ENCODE measurements at places on chromosomes 11 and 22.

- no peak for DNase-seq
Observed at GRCh38 chr11:32002311-32002710, 88.6 kb upstream of the RCN1 start.

- no peak for DNase-seq
Observed at GRCh38 chr11:112628676-112629075, 332.5 kb upstream of the NCAM1 start.

- no peak for DNase-seq
Observed at GRCh38 chr22:47064416-47064815, 302.0 kb downstream of the TBC1D22A start.

GRCh38 chr11:11397036-11397415 is 44.0 kb upstream of the CSNK2A3 start:
- DNase-seq, result no peak

GRCh38 chr11:6481924-6482275 is 599 bp downstream of the TIMM10B start:
- DNase-seq, result no peak

GRCh38 chr11:25537393-25537792 is 794.5 kb upstream of the ANO3 start:
- DNase-seq, result no peak

DNA sequence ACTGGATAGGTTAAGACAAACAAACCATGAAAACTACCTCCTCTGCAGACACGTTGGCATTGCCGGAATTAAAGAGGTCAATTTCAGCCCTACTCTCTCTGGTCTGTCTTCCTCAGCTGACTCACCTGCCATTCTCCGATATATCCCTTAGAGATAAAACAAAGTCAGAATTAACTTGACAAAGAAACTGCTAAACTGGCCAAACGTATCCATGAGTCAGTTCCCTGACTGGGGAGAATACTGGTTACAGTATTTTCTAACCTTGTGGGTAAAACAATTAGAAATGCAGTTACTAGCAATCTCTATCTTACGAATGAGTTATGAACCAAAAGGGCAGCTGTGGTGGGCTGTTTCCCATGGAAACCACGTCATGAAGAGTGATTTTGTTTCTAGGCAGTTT is 96.2 kb downstream of the RDX start:
- DNase-seq, result no peak

DNA sequence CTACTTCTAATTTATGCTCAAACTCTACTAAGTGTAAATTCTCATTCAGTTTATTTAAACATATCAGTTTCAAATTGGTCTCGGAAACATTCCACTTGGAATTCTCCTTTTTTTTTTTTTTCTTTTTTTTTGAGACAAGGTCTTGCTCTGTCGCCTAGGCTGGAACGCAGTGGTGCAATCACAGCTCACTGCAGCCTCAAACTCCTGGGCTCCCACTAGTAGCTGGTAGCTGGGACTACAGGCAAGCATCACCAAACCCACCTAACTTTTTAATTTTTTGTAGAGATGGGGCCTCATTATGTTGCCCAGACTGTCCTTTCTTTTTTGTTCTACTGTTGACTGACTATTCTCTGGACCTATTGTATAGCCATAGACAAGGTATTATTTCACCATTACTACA is 33.3 kb upstream of the CCDC81 start:
- no peak for DNase-seq

- no peak for DNase-seq
Observed at GRCh38 chr22:44755956-44756361, 3.6 kb downstream of the ARHGAP8 start.

- no peak for DNase-seq
Observed at GRCh38 chr11:120180551-120181232, 30.1 kb upstream of the OAF start.

GRCh38 chr11:73330569-73331093 is 22.6 kb downstream of the ARHGEF17 start:
- no peak for DNase-seq

DNA sequence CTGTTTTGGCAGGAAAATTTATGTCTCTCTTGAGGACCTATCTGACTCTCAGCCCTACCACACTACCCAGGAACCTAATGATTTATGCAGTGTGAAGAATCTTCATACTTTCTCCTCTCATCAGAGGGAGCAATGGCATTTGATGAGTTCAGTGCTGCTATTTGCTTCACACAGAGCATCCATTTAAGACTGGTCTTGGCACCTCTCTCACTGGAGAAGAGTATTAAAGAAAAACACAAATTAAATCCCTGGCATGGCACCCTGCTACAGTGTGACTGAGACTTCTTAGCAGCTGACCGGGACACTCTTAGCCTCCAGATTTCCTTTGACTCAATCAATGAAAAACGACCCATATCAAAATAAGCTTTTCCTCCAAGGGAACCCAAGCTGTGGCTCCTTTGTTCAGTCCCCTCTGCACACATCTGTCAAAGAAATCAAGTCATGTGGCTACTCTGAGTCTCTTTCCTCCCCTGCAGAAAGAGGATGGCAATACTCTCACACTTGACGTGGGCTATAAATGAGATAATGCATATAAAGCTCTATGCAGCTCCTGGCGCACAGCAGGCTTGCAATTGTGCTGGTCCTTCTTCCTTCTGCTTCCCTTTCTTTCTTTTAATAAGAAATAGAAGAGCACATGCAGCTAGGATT is 186.1 kb upstream of the E2F8 start:
- no peak for DNase-seq

- DNase-seq, result no peak
Observed at GRCh38 chr11:94866231-94866822, 98.2 kb downstream of the AMOTL1 start.

GRCh38 chr22:44807232-44807631 is 54.9 kb downstream of the ARHGAP8 start:
- DNase-seq, result no peak

GRCh38 chr11:512761-513595 is 5.9 kb upstream of the RNH1 start:
- DNase-seq, result no peak

DNA sequence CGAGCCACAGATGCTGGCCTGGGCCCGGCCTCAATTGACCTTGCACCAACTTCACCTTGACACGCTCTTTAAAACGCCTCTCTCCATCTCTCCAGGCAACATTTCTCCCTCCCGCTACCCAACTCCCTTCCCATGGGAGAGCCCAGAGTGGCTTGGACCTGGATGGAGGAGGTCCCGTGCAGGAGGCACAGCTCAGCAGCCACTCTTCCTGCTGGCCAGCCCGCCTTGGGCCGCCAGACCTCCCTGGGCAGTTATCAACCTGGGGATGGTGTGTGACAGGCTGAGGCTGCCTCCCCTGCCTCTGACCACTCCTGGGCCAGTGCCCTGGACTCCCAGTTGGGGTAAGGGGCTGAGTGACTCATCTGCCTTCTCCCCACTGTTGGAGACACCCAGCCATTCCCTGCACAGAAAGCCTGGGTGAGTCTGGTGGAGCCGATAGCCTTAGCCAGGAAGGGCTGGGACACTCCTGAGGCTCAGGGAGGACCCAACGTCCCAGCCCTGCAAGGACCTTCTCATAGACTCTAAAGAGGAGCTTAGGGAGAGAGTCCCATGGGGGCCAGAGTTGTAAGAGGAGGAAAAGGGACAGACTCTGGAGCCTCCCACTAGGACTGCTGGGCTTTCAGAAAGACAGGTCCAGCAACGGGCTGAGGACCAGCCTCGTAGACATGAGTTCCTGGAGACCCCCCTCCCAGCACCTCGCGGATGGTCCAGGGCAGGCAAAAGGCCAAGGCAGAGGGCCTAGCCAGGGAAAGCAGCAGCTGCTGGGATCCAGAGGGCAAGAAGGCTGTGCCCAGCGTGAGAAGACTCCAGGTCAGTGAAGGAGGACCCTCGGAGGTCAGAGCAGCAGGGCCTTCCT is 131.7 kb downstream of the CEP164 start:
- no peak for DNase-seq

- DNase-seq, result no peak
Observed at GRCh38 chr11:44264438-44264749, 45.5 kb downstream of the ALX4 start.

DNA sequence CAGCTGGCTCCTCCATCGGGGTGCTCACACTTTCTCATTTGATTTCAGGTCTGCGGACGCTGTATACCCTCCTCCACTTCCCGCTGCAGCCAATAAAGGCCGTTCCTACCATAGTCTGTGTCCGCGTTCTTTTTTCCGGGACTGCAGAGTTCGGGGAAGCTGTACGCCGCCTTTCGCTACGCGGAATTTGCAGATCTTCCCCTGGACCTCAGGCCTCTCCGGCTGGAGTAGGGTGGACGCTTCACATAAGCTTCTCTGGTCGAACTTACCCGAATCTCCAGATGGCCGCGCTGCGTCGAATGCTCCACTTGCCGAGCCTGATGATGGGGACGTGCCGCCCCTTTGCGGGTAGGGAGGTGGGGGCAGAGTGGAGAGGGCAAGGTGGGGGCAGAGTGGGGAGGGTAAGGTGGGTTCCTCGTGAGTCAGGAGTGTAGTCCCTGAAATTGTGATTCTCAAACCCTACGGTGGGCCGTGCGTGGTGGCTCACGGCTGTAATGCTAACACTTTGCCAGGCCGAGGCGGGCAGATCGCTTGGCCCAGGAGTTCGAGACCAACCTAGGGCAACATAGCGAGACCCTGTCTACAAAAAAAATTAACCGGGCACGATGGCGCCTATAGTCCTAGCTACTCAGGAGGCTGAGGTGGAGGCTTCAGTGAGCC is 617 bp downstream of the CSKMT start:
- peak; percentile 66 for DNase-seq

DNA sequence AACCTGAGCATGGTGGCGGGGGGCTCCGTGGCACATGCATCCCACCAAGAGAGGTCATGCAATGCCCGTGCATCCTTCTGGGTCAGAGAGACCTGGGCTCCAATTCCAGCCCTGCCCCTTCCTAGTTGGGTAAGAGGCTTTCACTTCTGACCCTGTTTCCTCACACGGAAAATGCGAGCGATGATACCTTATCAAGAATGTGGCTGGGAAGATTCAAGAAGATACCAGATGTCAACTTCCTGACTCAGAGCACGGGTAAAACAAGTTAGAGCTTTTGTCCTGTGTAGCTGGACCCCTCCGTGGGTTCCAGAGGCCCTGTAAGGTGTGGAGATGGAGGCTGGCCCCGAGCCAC is 8.7 kb upstream of the DGKZ start:
- no peak for DNase-seq

DNA sequence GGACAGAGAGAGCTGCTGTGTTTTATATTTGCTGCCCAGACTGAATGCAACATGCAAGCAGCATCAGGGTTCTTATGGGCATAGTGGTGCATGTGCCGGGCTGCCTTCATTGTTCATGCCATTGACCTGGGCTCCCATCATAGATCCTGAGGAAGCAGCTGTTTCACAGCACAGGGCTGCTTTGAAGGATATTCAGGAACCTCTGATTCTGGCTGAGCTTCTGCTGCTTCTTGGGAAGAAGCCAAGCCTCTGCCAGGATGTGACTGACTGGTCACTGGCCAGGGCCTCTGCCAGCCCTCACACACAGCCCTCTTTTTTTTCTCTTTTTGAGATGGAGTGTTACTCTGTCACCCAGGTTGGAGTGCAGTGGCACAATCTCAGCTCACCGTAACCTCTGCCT is 43.3 kb downstream of the CYB5R2 start:
- no peak for DNase-seq

DNA sequence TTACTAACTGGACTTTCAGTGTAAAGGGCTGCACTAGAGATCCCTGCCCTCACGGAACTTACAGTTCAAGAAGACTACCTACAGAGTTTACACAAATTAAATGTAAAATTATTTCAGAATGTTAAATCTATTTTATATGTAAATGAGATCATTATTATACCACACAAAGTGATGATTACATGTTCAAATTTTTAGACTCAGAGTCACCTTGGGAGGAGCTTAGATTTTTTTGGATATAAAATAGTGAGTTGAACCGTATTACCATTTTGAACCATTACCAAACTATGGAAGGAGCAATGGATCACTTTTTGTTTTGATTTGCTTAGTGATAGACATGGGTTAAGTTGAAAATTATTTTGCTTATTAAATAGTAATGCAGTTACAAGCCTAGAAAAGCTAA is 1.6 kb downstream of the IPO7 start:
- DNase-seq, result no peak

DNA sequence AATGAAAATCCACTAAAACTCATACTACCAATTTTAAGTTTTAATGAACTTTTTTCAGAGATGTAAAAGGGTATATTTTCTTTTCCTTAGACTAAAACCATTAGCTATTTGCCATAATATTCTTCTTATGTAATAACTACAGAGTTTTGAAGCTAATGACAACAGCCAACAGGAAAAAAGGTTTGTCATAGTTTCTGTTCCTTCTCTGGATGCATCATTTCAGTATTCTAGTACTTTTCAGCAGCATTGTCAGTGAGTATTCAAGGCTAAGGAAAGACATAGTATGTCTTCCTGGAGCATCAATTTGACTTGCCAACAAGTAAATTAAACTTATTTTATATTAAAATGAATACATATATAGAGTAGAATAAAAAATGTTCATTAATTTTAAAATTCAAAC is 166.0 kb downstream of the METTL15 start:
- DNase-seq, result no peak

- no peak for DNase-seq
Observed at GRCh38 chr22:30649430-30650007, 13.9 kb downstream of the SLC35E4 start.

- no peak for DNase-seq
Observed at GRCh38 chr22:30228509-30229359, 17.8 kb downstream of the LIF start.

- peak; percentile 66 for DNase-seq
Observed at GRCh38 chr22:28594797-28595462, 84.7 kb downstream of the TTC28 start.

- no peak for DNase-seq
Observed at GRCh38 chr11:98940913-98941312, 79.8 kb upstream of the CNTN5 start.

DNA sequence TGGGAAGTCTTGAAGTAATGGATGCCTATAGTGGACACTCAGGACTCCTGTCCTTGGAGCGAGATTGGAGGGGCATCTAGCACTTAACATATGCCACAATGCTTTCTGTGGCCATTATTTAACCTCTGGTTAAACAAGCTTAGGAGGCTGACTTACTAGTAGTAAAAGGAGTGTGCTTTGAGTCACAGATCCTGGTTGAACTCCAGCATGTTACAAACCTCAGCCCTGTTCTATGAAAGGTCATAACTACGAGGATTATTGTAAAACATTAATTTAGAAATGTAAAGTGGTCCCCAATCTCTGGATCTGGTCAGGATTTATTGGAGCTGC is 1.1 kb upstream of the LBHD1 start:
- DNase-seq, result no peak

- DNase-seq, result no peak
Observed at GRCh38 chr11:78349114-78349513, 68.5 kb downstream of the GAB2 start.

GRCh38 chr22:27804470-27805297 is 3.1 kb upstream of the MN1 start:
- DNase-seq, result peak; percentile 15

GRCh38 chr11:122095681-122096262 is 20.2 kb downstream of the BLID start:
- DNase-seq, result no peak

- no peak for DNase-seq
Observed at GRCh38 chr11:125165843-125166763, 1.6 kb downstream of the PKNOX2 start.

All from AML-193 (cell line).